ENCODE measurements at places on chromosomes 5 and 9. TPM values are rescaled to one million over a fixed set of nuclear protein-coding genes. Genes with fewer than 3 reads are reported as not detected.

The IFNA2 gene
- not detected for total RNA-seq

The IL31RA gene
- not detected for total RNA-seq

- H3K27ac ChIP-seq = no peak overlapping the region
- no peak for DNase-seq
- H3K4me3 ChIP-seq = no peak overlapping the region
- peaks cover 3% of the 10 kb centered on the region for H3K36me3 ChIP-seq
- H3K4me1 ChIP-seq = peaks cover 6% of the 10 kb centered on the region
Observed at GRCh38 chr9:109444771-109445320, 53.3 kb downstream of the PTPN3 start.

DNA sequence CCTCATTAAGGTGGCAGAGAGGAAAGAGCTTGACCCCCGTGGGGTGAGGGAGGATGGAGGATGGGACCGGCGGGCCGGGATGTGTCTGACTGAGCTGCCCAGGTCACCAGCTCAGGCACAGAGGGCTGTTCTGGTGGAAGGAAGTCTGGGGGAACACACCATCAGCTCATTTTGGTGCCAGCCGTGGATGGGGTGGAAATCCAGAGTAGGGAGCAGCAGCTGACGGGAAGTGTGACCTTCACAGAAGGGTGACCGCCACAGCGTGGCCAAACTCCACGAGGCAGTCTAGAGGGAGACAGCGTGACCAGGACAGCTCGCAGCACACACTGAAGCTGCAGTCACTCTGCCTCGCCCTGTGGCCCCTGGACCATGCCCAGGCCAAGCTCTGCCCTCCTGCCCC is 45.3 kb upstream of the PHYKPL start:
- no peak for DNase-seq
- no peaks in the 10 kb centered on the region for H3K27me3 ChIP-seq
- H3K4me1 ChIP-seq = no peaks in the 10 kb centered on the region
- no peak overlapping the region for H3K27ac ChIP-seq
- no peaks in the 10 kb centered on the region for H3K36me3 ChIP-seq

Measured in ascending aorta (tissue), 2 donors.